ENCODE measurements at places on chromosomes 1 and 21.

DNA sequence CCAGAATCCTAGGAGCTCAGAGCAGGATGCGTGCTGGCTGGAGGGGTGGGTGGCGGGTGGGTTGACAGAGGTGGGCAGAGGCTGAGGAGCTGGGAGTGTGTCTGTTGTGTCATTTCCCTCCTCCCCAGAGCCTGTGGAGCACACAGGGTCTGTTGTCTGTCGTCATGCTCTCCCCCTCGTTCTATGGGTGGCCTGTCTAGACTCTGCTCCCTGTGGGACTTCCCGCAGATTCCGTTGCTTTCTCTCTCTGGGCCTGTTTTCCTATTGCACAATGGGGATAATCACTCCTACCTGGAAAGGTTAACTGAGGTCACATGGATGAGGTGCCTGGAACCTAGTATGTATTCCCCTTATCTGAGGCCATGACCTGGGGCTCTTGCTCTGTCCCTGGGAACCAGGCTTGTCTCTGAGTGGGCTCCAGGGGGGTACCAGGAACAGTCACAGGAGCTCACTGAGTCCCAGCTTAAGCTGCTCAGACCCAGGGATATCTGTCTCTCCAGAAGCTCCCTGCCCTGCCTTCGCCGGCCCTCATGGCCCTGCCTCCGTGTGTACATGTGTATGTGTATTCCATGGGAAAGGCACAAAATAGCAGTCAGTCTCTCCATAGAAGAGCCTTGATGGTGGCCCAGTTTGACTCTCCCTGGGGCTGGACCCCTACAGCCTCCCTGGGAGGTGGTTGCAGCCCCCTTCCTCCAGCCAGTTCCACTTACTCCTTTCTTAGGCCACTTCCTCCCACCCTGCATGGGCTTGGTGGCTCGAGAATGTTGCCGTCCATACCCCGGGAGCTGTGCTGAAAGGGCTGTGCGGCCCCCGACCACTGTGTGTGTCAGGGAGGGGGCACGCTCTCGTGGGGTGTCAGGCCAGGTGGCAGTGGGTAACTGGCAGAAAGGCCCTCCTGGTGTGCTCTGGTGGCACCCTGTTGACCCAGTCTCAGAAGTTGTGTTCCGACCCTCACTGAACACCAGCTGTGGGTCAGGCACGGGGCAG is 17.9 kb downstream of the PTPRF start:
- DNase-seq: no peak

- no peak for DNase-seq
Observed at GRCh38 chr21:37251294-37251634, 15.9 kb downstream of the VPS26C start.

DNA sequence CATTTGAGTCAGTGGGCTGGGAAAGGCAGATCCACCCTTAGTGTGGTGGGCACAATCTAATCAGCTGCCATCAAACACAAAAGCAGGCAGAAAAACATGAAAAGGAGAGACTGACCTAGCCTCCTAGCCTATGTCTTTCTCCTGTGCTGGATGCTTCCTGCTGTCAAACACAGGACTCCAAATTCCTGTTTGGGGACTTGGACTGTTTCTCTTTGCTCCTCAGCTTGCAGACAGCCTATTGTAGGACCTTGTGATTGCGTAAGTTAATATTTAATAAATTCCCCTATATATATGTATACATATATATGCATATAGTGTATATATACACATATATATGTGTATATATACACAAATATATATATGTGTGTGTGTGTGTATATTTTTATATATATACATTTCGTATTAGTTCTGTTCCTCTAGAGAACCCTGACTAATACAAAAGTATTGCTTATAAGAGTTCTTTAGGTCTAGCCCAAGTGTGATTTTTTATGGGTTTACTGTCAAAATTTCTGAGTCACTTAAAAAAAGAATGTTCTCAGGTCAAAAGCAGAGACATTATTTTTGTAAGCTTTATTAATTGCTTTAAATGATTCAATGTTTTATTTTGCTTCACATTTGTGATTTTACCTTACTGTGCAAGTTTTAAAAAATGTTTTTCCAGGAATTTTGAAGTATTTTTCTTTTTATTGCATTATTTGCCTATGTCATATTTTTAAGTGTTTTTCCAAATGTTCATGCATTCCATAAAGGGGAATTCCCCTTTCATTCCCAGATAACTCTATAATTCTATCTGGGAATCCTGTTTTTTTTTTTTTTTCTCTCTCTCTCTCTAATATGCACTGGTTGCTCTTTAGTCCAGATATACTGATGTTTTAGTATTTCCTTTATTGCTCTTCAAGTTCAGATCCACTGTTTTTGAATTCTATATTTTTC is 92.1 kb upstream of the ADAMTS5 start:
- no peak for DNase-seq

GRCh38 chr1:206949208-206949607 is 2.9 kb upstream of the PIGR start:
- no peak for DNase-seq

- no peak for DNase-seq
Observed at GRCh38 chr1:116127848-116128540, 16.8 kb downstream of the MAB21L3 start.

GRCh38 chr1:23804183-23804835 is 3.8 kb upstream of the GALE start:
- DNase-seq: no peak
